ENCODE measurements at places on chromosomes 7 and 10. TPM values are rescaled to one million over a fixed set of nuclear protein-coding genes. Genes with fewer than 3 reads are reported as not detected.

The ATOH7 gene
- polyA plus RNA-seq, result not detected

The HPSE2 gene
- 0.92 TPM for polyA plus RNA-seq

The EBF3 gene
- polyA plus RNA-seq, result 1.3 TPM

The LBX1 gene
- not detected for polyA plus RNA-seq

The AKR1D1 gene
- not detected for polyA plus RNA-seq

Data from sigmoid colon (tissue), 7 donors.